Activated naive CD4-positive, alpha-beta T cell (primary cell): ENCODE measurements at places on chromosomes 11 and 22.

GRCh38 chr22:35266277-35266676 is 9.0 kb downstream of the HMGXB4 start:
- no peak for DNase-seq

GRCh38 chr11:23181022-23181807 is 320.9 kb upstream of the CCDC179 start:
- DNase-seq, result no peak

DNA sequence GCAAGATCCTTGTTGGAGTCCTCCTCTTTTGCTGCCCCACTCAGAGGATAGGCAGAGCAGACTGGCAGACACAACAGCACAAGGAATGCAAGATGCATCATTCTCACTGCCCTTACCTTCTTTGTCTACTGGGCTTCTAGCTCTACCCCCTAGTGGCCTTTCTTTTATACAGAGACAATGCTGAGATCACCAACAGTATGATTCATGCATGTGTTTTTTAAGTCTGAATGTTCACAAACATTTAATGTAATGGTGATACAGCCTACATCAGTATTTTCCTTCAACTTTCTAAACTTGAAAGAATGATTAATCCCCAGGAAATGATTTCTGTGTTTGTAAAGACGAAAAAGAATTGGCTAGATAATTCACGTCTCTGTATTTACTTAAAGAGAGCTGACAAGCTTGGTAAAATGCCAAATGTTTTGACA is at the start of gene MMP10:
TSS of gene MMP10 (minus strand) at position 138 of the 428 bp plus-strand sequence. CDS start at position 101, 37 bp downstream.
- no peak for DNase-seq

- DNase-seq, result no peak
Observed at GRCh38 chr11:84215672-84216071, 929.5 kb upstream of the CCDC90B start.

DNA sequence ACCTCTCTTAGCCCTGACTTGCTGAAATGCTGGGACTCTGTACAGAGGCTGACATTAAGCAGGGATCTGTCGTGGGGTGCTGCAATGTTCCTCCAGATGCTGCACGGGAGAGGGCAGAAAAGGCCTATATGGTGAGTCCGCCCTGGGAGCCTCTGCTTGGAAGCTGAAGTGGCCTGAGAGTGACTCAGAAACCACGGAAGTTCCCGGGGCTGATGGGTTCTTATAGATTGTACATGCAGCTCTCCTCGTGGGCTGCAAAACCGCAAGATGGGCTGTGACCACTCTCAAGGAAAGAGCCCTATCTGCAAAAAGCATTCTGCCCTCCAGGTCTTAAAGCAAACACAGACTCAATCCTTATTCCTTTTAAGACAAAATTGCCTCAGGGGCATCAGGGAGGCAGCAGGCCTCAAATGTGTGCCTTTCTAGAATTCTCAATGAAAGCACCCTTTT is 5.8 kb upstream of the SLC43A3 start:
- DNase-seq, result no peak

- DNase-seq, result no peak
Observed at GRCh38 chr11:12674571-12674935, 332 bp downstream of the TEAD1 start.
